Activated CD4-positive, alpha-beta T cell treated with anti-CD3 and anti-CD28 coated beads, Interleukin-2, amount 10 ng/mL, durations not matched to agents 24 days and 14 days (primary cell): ENCODE measurements at places on chromosomes 5 and 9. TPM values are rescaled to one million over a fixed set of nuclear protein-coding genes. Genes with fewer than 3 reads are reported as not detected.

The PRDM9 gene
- not detected in 2 replicates for total RNA-seq

DNA sequence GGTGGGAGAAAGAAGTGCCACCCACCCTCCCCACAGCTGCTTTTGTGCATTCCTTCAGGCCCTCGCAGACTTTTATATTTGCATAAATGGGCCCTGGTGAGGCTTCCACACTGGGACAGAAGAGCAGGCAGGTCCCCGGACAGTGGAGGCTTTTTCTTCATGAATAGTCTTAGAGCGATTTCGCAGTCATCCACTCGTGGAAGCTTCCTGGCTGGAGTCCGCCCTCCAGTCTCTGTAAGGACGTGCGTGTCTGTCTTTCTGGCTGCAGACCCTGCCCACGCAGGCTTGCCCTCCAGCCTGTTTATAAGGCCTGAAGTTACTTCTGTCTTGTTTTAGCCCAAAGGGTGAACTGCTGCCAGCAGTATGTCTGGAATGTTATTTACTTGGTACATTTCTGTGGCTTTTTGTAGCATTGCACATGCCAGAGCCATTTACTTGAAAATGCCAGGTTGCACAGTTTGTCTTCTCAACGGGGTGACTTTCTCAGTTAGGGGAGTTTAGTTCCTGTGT is 195.7 kb downstream of the AOPEP start:
- no peak overlapping the region for H3K4me3 ChIP-seq
- H3K27me3 ChIP-seq: no peaks in the 10 kb centered on the region
- no peaks in the 10 kb centered on the region for H3K4me1 ChIP-seq
- H3K36me3 ChIP-seq: no peaks in the 10 kb centered on the region
- H3K27ac ChIP-seq: no peak overlapping the region

DNA sequence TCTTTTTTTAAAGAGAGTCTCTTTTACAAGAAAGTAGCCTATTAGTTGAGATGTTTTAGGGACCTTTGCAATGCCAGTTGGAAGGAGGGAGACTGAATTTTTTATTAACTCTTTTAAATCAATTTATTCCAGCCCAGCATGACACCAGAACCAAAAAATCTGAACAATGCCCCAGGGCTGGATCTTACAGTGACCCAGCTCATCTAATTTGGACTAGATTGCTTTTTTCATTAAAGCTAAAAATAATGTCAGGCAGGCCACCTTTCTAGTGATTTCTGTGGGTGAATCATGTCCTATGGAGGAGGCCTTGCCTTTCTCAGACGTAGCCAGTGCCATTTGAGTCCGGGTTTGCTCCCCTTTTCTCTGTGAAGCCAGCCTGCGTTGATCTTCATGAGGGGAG is 38.8 kb downstream of the MAP1B start:
- DNase-seq: no peak
- H3K36me3 ChIP-seq: no peaks in the 10 kb centered on the region
- H3K27me3 ChIP-seq: peaks cover 46% of the 10 kb centered on the region
- no peaks in the 10 kb centered on the region for H3K4me1 ChIP-seq

DNA sequence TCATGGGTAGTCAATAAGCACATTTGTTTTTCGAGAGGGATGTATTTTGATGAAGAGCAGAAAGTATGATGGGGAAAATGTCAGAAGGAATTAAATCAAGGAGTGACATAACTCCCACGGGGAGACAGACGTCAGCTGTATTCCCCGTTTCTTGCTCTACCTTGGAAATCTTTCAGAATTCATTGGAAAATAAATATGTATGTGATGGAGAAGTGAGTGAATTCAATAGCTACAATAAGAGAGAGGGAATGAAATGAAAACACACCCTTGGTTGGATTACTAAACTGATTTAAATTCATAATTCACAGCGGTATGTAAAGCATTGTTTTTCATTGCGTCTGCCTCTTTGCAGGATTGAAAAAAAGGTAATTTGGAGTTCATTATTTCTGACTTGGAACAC is 209.7 kb upstream of the KLF4 start:
- H3K36me3 ChIP-seq: no peaks in the 10 kb centered on the region
- no peaks in the 10 kb centered on the region for H3K27me3 ChIP-seq
- H3K27ac ChIP-seq: no peak overlapping the region
- DNase-seq: no peak
- H3K4me1 ChIP-seq: no peaks in the 10 kb centered on the region
- H3K4me3 ChIP-seq: no peak overlapping the region

- H3K4me3 ChIP-seq: peak overlapping the region; percentile 89
- H3K36me3 ChIP-seq: peaks cover 8% of the 10 kb centered on the region
- no peak for DNase-seq
- H3K27ac ChIP-seq: peak overlapping the region; percentile 51
- H3K4me1 ChIP-seq: peaks cover 35% of the 10 kb centered on the region
These were observed 595 bp downstream of the PDLIM7 start for GRCh38 chr5:177496727-177497291.

The ENTPD2 gene
- 0.21 TPM in 1 of 2 replicates, not detected in the other for total RNA-seq

GRCh38 chr5:32276173-32276853 is 36.4 kb downstream of the MTMR12 start:
- peaks cover 46% of the 10 kb centered on the region for H3K4me1 ChIP-seq
- peak overlapping the region; percentile 52 for H3K27ac ChIP-seq
- DNase-seq: peak; percentile 59
- H3K4me3 ChIP-seq: no peak overlapping the region
- H3K27me3 ChIP-seq: no peaks in the 10 kb centered on the region

DNA sequence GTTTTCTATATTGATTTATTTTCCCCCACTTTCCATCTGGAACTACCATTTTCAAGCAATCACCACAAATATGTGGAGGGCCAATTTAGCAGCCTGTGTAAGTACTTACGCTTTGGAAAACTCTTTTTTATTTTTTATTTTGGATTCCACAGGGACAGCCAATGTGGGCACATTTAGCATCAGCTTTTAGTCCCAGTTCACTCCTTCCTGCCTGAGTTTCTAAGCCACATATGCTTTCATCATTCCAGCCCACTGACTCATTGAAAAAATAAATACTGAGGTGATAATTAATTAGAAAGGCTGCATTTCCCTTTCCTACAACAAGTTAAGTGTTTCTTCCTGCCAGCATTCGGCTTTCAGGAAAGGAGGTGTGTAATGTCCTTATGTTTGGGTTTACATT is 76.8 kb downstream of the TMEM167A start:
- no peak for DNase-seq
- H3K4me3 ChIP-seq: no peak overlapping the region
- no peaks in the 10 kb centered on the region for H3K36me3 ChIP-seq
- no peaks in the 10 kb centered on the region for H3K4me1 ChIP-seq
- no peak overlapping the region for H3K27ac ChIP-seq

The RETREG1 gene
- total RNA-seq: 21.1 and 21.5 TPM in 2 replicates

DNA sequence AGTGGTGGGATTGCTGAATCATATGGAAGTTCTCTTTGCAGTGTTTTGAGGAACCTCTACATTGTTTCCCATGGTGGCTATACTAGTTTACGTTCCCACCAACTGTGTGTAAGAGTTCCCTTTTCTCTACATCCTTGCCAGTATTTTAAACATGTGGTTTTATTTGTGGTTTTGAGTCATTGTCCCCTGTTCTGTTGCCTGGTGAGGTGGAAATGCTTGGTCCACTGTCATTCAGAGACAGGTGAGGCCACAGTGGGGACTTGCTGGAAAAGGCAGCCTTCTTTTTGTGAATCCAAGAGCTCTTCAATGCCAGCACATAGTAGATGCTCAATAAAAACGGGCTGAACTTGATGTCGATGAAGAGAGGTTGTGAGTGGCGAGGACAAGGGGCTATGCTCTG is 44.2 kb downstream of the SH3PXD2B start:
- H3K36me3 ChIP-seq: no peaks in the 10 kb centered on the region
- no peak overlapping the region for H3K4me3 ChIP-seq
- no peak overlapping the region for H3K27ac ChIP-seq
- peaks cover 29% of the 10 kb centered on the region for H3K4me1 ChIP-seq
- H3K27me3 ChIP-seq: peaks cover 23% of the 10 kb centered on the region

The IFNA4 gene
- total RNA-seq: not detected in 2 replicates

The GABRA1 gene
- total RNA-seq: not detected in 2 replicates
